ENCODE measurements at places on chromosomes 1 and 21.

DNA sequence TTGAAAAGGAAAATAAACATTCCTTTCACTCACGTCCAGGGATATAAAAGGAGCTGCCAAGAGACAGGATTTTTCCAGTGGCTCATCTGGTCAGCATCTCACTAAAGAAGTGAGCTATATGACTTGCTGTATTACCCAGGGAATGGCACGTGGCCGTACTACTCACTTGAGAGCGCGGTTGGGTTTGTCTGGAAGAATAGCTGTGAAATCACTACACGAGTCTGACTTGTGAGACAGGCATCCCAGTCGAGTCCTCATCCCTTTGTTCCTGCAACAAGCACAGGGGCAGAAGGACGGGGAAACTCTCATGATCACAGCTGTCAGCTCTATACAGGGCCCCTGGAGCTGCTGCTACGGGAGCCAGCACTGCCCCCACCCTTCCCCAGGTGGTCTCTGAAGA, 17.7 kb downstream of the RGS8 start:
- no peak for DNase-seq

GRCh38 chr1:45971922-45972531, 160.4 kb downstream of the PIK3R3 start:
- DNase-seq, result no peak

DNA sequence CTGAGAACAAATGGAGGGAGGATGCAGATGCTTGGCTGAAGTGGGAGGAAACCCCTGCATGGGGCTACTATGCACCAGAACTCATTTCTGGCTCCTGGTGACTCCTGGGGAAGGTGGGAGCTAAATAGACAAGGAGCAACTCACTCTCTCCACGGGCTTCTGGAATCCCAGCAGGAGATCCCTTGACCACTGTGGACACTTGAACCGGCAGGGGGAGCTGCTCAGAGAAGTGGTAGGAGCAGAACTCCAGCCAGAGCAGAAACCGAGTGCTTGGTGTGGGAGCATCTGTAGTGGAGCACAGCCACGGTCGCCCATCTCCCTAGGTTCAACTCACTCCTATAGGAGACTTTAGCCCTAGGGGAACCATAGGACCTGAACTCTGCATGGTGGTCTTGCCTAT, 205.6 kb upstream of the GJB5 start:
- peak; percentile 2 for DNase-seq

- DNase-seq, result no peak
These were observed 149.4 kb upstream of the ZC3H12A start for GRCh38 chr1:37325010-37325409.

- DNase-seq, result no peak
These were observed 19.5 kb downstream of the RNF115 start for GRCh38 chr1:145804235-145805045.

DNA sequence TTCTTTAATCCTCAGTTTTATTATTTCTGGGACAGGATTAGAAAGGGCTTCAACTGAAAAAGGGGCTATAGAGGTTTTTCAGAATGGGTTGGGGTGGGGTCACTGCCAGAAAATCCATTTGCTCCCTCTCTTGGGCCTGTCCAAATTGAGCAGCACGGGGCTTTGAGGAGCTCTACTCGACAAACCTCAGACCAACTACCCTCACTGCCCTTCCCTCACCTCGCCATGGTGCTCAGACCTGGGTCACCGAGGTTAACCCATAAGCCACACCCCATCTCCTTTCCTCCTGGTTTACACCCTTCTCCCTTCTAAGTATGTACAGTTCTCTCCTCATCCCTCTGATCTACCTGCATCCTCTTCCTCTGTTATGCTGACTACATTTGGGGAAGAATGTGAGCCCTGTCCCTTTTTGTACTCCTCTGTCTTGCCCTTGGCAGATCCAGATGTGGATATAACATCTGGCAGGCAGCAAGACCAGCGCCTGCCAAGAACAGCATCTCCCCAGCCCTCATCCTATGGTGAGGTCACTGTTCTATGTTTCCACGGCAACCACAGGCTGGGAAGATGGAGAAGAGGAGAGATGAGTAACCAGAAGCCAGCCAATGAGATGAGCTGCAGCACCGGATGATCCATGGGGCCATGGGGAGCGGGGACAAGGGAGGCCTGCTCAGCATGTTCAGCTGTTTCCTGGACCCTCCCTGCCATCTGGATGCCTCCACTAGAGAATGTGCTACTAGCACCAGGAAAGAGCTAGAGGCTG, 3.7 kb upstream of the FABP3 start:
- DNase-seq, result no peak

DNA sequence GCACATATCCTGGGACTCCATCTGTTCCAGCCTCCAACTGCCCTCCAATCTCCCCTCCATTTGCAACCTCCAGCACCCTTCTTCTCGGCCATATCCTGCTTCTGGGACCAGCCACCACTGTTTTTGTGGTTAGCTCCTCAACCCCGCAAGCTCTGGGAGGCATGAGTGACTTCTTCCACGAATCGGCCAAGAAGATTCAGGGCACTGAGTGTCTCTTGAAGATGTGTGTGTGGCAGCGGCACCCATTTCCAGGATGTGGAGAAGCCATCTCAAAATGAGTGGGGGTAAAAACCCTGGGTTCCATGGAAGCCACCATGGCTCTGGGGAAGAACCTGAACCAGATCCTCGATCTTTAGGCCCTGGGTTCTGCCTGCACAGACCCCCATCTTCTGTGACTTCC, 194.6 kb downstream of the SLC45A1 start:
- peak; percentile 16 for DNase-seq

DNA sequence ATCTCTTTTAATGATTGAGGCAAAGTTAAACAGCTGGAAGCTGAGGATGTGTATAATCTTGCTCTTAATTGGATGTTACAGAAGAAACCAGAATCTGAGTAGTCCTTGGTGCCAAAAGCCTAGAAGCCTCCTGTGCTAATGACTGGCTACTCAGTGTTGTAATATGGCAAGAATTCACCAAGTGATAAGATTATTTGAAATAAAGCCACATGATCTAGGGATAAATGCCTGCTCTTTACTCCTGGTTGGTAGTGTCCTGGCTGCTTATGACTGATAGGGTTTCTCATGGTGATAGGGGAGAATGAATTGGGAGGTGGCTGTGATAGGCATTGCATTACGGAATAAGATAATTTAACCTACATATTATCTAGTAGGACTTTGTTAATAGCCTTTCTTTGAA, 13.6 kb upstream of the MAB21L3 start:
- no peak for DNase-seq

GRCh38 chr1:2528016-2528415, 1.6 kb upstream of the PANK4 start:
- DNase-seq, result no peak

- DNase-seq, result no peak
These were observed 21.8 kb downstream of the MIS18A start for GRCh38 chr21:32256873-32257620.

- no peak for DNase-seq
These were observed 42.8 kb downstream of the CNN3 start for GRCh38 chr1:94884106-94884505.

GRCh38 chr1:1142844-1143243, 27.0 kb upstream of the C1orf159 start:
- no peak for DNase-seq

DNA sequence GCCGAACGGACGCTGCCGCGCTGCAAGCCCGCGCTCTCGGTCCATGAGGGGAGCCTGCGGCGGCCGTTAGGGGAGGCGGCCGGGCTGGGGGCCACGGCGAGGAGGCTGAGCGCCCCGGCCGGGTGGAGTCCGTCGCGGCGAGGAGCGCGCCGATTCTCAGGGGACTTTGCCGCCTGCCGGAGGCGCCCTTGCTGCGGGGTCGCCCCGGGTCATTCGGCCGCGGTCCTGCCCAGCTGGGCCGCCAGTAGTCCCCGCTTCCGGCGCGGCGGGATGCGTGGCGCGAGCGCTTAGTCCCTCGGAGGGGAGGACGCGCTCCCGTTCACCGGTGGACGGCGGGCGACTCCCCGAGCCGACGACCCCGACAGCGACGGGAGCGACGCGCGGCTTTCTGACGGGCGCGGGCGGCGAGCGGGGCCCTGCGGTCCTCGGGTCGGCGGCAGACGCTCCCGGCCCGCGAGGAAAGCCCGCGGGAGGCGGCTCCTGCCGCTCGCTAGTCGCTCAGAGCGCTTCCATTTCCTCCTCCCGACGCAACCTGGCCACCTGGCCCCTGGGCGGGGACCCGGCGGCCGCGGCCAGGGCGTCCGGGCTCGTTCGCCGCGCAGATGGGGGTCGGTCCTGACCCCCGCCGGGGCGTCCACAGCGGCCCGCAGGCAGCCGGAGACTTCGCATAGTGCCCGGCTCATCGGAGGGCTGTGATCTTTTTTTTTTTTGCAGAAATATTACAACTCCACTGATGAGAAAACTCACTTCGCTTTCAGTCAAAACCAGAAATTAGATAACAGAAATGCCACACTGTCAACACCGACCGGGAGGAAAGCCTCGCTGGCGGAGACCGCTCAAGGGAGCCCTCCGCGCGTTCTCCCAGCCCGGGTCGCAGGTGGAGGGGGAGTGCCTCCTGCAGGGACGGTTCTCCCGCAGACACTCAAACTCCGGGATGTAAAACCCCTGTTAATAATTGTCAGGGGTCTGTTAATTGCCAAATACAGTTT, 641 bp upstream of the ZBTB21 start:
- DNase-seq, result peak; percentile 18

DNA sequence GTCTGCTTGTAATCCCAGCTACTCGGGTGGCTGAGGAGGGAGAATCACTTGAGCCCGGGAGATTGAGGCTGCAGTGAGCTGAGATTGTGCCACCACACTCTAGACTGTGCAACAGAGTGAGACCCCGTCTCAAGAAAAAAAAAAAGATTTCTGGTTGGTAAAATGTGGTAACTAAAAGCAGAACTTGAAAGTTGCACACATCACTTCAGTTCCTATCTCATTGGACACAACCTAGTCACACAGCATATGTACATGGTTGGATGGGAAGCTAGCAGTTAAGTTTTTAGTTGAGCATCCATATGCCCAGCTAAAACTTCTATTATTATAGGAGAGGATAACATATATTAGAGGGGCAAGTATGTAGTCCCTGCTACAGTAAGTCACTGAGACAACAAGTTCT, 22.1 kb downstream of the BCAS2 start:
- no peak for DNase-seq

DNA sequence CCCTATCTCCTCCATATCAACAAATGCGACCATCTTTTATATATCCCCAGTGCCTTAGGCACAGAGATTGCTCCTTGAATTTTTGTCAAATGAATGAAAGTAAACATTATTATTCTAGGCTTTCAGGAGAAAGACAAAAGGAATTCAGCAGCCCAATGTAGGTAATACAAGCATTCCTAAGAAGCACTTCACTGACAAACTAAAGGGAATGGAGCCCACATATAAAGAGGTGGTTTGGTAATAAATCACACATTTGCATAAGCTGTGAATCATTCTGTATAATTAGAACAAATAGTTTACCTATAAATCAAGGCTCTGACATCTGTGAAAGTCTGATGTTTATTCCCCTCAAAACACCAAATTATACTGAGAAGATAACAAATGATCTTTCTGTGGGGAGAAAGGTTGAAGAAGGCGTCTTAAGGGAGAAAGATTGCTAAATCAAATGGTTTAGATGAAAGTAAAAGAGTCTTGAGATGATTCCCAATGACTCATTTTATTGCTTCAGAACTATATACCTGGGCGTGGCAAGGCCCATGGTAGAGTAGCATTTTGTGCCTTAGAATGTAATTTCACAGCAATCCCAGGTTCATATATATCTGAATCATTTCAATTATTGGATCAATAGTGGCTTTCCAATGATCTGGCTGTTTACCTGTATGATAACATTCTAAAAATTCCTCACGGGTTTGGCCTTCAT, 558.1 kb downstream of the AGBL4 start:
- no peak for DNase-seq

DNA sequence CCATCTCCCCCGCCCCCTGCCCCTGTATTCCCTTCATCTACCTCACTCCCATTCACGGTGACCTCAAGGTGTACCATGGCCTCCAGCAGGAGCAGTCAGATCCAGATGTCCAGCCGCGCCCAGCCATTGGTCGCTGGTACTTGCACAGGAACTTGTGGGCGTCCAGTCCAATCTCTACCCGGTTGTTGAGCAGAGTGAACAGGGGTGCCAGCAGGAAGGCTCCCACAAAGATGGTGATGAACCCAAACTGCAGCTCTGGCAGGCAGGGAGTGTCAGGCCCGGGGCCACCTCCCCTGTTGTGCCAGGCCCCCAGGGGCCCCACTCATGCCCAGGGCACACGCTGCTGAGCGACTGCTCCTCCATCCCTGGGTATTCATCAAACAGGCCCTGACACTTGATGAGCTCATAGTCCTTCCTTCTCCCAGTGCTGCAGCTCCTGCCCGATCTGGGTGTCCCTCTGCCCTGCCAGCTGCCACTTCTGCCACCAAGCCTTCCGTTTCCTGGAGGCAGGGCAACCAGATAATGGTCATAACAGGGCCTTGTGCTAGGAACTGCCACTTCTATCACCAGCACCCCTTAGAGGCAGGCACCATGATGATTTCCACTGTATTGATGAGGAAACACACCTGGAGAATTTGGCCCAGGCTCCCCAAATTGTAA, 5.7 kb upstream of the ARHGEF19 start:
- DNase-seq, result no peak

DNA sequence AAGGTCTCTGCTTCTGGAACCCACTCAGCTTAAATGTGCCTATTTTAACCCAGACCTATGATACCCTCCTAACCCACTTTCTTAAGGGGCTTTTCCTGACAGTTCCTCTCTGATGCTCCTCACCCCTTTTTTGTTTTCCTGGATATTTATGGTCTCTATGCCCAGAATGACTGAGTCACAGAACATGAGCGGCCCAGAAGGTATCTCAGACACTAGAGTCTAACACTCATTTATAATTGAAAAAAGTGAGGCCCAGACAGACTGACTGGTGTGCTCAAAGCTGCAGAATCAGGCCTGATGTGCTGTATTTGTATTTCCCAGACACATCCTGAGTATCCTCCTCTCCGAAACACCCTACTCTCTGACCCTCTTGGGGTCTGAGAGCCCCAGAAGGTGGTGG, 44.0 kb downstream of the LRRC71 start:
- DNase-seq, result no peak

- no peak for DNase-seq
These were observed 274.4 kb downstream of the RYR2 start for GRCh38 chr1:237316352-237316751.

- DNase-seq, result no peak
These were observed 748.2 kb upstream of the ADAMTS5 start for GRCh38 chr21:27715131-27715530.

- DNase-seq, result no peak
These were observed 4.7 kb downstream of the SORT1 start for GRCh38 chr1:109392788-109393616.
